HL-60 (cell line): ENCODE measurements at places on chromosomes 2 and 18.

DNA sequence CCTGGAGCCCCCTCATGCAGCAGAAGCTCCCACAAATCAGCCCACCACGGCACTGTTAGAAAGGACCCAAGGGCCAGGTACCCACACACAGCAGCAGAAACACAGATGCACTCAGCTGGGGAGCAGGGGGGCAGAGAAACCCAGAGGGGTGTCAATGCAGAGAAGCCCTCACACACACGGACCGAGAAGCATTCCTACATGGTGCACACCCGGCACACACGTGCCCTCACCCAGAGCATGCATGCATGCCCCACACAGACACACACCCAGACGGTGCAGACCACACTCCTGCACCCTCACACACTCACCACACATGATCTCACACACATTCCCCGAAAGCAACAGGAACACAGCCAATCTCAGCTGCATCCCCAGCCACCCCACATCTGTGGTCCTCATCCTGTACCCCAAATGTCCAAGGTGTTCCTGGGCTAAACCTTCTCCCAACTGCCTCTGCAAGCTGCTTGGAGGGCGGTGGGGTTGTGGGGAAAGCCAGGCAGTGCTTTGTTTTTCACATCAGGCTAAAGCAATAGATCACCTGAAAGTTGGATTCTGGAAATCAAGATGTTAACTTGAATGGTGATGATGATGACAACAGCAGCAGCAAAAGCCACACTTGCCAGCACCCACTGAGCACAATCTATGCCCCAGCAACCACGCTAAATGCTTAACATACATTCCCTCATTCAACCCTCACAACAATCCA lies 102.3 kb downstream of the ZFP36L2 start:
- no peak for DNase-seq

GRCh38 chr2:236196366-236196765 lies 28.2 kb upstream of the GBX2 start:
- DNase-seq: no peak

GRCh38 chr2:3010001-3010400 lies 367.6 kb downstream of the EIPR1 start:
- DNase-seq: no peak

GRCh38 chr2:127969446-127969845 lies 58.4 kb downstream of the SAP130 start:
- DNase-seq: no peak

GRCh38 chr2:55013936-55014335 lies 36.3 kb downstream of the RTN4 start:
- no peak for DNase-seq

DNA sequence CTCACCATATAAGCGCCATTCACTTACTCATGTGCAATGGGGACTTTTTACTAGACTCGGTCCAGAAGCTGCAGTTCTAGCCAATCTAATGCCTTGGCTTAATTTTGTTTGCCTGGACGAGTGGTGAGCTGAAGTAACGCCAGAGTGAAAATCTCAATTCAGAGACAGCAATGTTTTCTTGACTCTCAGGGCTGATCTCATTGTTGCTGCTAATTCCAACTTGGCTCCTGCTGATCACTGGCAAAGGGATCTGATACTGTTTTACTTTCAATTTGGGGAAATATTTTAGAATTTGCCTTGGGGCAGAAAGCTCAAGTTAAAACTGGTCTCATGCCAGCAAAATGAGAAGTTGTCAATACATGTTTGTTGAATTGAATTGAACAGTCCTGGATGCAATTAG lies 906.6 kb upstream of the CDH2 start:
- no peak for DNase-seq

DNA sequence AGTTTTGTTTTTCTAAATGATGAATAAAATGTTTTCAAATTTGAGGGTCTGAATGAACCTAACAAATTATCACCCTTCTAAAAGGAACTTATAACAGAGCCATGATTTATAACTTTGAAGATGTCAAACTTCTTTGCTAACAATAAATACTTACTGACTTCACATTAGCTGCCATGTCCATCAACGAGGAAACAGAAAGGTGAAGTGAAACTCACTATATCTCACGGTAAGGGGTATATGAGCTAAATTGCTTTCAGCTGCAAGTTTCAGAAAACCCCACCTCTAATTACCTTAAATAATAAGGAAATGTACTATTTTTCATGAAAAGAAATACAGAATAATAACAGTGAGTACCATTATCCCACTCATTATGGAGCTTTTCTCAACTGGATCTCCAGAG lies 350.8 kb upstream of the NT5C1B start:
- no peak for DNase-seq

- DNase-seq: peak; percentile 61
Observed at GRCh38 chr2:28952836-28953211, 28.3 kb upstream of the TOGARAM2 start.

DNA sequence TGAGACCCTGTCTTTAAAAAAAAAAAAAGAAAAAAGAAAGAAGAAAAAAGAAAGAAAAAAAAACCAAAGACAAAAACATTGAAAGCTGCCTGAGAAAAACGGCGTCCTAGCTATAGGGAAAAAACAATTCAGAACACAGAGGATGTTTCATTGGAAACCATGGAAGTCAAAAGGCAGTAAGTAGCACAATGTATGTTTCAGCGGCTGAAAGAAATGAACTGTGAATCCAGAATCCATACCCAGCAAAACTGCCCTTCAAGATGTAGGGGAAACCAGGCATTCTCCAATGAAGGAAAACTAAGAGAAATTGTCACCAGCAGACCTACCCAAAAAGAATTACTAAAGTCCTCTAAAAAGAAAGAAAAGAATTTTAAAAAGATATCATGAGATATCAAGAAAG lies 27.6 kb downstream of the EVA1A start:
- no peak for DNase-seq

DNA sequence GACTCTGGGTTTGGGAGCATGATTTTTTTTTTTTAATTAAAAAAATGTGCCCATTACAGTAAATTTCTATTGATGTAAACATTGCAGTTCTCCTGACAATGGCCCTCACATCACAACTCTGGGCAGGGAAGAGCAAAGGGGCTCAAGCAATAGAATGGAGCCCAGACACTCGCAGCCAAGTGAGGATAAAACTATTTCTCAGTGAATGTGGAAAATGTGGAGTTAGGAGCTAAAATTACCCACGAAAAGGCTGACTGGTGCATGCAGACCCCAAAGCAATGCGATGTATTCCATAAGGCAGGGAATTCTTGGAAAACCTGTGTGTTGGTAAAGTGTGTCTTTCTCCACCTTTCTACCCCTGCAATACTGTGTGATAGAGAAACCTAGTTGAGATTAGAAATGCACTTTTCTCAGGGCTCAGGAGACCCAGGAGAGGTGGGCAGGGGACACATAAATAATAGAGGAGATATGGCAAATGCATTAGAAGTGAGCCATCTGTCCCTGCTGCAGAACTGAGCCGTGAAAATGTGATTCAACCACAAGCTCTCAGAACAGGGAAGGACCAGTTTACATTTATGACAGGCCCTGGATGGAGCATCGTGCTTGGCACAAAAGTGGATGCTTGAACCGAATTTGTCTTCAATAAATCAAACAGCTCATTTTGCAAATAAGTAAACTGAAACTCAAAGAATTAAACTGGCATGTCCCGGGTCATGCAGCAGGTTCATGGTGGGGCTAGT lies 100.1 kb downstream of the MYCN start:
- DNase-seq: no peak

DNA sequence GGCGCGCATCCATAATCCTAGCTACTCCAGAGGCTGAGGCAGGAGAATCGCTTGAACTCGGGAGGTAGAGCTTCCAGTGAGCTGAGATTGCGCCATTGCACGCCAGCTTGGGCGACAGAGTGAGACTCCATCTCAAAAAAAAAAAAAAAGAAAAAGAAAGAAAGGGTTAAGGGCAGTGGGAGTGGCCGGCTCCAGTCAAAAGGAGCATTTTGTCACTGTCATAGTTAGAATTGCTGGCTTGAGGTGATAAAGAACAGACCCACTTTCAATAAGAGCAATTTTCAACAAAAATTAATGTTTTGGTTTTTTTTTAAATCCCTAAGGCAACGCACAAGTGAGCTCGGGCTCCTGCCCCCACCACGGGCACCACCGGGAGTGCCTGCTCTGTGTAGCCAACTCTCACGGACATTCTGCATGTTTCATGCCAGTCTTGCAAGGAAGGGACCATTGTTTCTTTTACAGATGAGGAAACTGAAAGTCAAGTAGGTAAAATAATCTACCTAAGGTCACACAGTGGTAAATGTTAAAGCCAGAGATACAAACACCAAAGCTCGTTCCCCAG lies 8.5 kb downstream of the CIB4 start:
- no peak for DNase-seq

- DNase-seq: no peak
Observed at GRCh38 chr18:9454061-9454703, 21.1 kb upstream of the RALBP1 start.

- no peak for DNase-seq
Observed at GRCh38 chr18:59740141-59740540, 42.9 kb upstream of the CCBE1 start.

DNA sequence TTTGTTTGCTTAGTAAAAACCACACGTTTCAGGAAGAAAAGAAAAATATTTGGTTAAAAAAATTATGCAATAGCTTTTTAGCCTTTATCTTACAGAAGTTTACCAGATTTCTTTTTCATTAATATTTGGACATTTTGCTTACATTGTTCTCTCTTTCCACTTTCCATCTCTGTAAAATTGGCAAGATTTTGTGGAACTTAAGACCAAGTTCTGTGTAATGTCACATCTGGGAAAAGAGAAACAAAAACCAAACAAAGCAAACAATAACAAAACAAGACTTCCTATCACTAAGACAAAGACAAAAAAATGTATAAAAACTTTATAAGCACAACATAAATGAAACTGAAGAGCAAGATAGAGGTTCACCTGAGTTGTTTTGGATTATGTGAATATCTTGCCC lies 1392.1 kb upstream of the CELF4 start:
- DNase-seq: no peak

- no peak for DNase-seq
Observed at GRCh38 chr2:8790739-8791162, 46.7 kb downstream of the KIDINS220 start.

GRCh38 chr18:68803356-68803755 lies 5.5 kb downstream of the CCDC102B start:
- DNase-seq: no peak
